ENCODE measurements at places on chromosomes 1 and 21. TPM values are rescaled to one million over a fixed set of nuclear protein-coding genes. Genes with fewer than 3 reads are reported as not detected.

DNA sequence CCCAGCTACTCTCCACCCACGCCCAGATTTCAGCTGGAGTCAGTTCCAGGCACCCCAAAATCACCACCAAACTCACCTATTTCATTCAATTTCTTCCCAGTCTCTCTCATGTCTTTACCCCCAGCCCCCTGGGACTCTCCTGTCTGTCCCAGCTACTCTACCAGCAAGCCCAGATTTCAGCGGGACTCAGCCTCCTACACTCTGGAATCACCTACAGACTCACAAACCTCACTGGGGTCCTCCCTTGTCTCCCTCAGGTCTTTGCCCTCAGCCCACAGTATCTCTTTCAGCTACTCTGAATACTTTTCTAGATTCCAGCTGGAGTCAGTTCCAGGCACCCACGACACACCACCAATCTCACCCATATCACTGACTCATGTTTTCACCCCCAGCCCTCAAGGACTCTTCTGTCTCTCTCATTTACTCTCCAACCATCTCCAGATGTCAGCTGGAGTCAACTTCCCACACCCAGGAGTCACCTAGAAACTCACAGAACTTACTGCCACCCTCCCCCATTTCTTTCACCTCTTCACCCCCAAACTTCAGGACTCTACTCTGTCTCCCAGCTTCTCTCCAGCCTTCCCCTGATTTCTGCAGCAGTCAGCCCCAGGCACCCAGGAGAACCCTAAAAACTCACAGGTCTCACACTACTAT, 1529.3 kb upstream of the TPTE start:
- no peaks in the 10 kb centered on the region for H3K36me3 ChIP-seq
- peaks cover 73% of the 10 kb centered on the region for H3K27me3 ChIP-seq
- H3K4me3 ChIP-seq = no peak overlapping the region
- no peak overlapping the region for H3K27ac ChIP-seq

DNA sequence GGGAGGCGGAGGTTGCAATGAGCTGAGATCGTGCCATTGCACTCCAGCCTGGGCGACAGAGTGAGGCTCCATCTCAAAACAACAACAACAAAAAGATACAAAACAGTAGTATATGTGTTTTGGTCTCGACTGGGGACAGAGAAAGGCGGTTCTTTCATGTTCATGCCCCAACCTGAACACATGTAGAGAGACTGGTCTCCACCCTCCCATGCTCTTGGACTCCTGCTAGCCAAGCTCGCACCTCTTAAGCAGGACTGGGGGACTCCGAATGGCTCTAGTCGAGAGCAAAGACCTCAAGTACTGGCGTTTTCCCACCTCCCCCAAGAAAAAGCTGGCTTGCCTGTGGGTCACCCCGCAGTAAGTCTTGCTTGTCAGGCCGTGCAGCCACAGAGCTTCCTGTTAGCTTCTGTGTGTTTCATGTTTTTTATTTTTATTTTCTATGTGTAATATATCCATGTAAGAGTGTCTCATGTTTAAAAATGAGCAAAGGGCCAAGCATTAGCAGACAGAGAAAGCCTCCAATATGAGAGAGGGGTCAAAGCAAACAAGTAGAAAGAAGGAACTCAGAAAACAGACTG, 91.6 kb downstream of the SCCPDH start:
- H3K27ac ChIP-seq = no peak overlapping the region
- no peak for DNase-seq
- no peaks in the 10 kb centered on the region for H3K36me3 ChIP-seq
- H3K4me1 ChIP-seq = no peaks in the 10 kb centered on the region
- no peak overlapping the region for H3K4me3 ChIP-seq

DNA sequence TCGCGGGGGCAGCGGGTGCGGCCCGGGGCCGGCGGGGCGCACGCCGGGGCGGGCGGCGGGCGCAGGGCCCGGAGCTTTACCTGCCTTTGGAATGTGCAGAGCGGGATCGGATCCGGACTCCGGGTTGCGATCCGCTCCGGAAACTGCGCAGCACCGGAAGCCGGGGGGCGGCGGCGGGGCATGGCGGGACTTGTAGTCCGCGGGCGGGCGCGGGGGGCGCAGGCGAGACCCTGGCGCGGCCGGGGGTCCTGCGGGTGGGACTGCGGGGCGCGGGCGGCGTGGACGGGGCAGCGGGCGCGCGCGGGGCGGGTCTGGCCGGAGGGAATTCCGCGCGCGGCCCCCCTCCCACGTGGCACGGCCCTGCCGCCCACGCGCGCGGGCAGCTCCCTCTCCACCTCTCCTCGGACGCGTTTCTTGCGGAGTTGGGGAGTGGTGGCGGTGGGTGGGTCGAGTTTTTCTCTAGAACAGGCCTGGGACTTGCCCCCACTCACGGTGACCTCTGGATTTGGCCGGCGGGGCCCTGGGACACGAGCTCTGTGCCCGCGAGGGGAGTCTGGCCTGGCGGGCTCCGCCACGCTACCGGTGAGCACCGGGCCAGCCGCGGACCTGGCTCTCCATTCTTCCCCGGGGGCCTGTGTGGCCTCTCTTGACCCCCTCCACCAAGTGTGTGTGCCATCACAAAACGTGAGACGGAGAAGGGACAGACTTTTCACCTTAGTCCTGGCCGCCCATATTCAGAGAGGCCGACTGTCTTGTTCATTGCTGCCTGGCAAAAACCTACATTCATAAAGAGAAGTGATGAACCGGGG, at the start of gene PRDM15:
Gene PRDM15 (minus strand): TSS at position 155 of the 809 bp plus-strand sequence. CDS start 18,981 bp downstream, outside the sequence.
- peaks cover 15% of the 10 kb centered on the region for H3K4me1 ChIP-seq
- H3K27ac ChIP-seq = peak within 1 kb of the TSS; percentile 77
- H3K4me3 ChIP-seq = peak within 1 kb of the TSS; percentile 76
- no peaks in the 10 kb centered on the region for H3K36me3 ChIP-seq
- DNase-seq = no peak

- H3K36me3 ChIP-seq = no peaks in the 10 kb centered on the region
- DNase-seq = peak; percentile 35
- no peaks in the 10 kb centered on the region for H3K4me1 ChIP-seq
- peak overlapping the region; percentile 45 for H3K27ac ChIP-seq
- peak overlapping the region; percentile 95 for H3K4me3 ChIP-seq
Measured at GRCh38 chr1:247079141-247079874, 697 bp upstream of the ZNF670 start.

DNA sequence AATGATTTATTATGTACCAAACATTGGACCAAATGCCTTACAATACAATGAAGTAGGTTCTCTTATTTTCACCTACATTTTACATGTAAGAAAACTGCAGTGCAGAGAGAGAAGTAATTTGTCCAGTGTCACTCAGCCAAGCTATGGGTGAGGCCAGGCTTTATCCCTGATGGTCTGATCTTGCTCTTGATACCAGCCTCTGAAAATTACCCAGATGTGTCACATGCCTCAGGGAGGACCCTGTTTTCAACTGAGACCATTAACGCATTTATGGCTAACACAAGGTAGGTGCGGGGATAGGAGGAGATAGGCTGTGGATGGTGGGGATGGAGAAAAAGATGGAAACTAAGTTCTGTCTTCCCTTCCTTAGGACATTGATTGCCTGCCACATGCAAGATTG, 56.9 kb downstream of the NGF start:
- no peaks in the 10 kb centered on the region for H3K27me3 ChIP-seq
- DNase-seq = no peak
- H3K36me3 ChIP-seq = 0 out of 2 replicates have a peak, but pooled peaks cover 4% of the 10 kb centered on the region
- H3K4me1 ChIP-seq = 0 out of 2 replicates have a peak, but pooled peaks cover 5% of the 10 kb centered on the region
- no peak overlapping the region for H3K4me3 ChIP-seq
- H3K27ac ChIP-seq = no peak overlapping the region

The C1orf226 gene
- 11.3 TPM for total RNA-seq

Data from PC-9 (cell line).